ENCODE measurements at places on chromosomes 7 and 10.

DNA sequence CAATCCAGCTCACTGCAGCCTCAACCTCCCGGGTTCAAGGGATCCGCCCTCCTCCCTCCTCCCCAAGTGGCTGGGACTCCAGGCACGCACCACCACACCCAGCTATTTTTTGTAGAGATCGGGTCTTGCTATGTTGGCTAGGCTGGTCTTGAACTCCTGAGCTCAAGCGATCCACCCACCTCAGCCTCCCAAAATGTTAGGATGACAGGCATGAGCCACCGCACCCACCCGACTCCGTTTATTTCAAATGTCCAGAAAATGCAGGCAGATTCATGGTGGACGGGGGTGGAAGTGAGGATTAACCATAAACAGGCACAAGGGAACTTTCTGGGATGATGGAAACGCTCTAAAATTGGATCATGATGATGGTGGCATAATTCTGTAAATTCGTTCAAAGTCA is 84.5 kb upstream of the DNAAF5 start:
- DNase-seq = no peak

GRCh38 chr10:51804866-51805265 is 105.5 kb upstream of the CSTF2T start:
- no peak for DNase-seq

DNA sequence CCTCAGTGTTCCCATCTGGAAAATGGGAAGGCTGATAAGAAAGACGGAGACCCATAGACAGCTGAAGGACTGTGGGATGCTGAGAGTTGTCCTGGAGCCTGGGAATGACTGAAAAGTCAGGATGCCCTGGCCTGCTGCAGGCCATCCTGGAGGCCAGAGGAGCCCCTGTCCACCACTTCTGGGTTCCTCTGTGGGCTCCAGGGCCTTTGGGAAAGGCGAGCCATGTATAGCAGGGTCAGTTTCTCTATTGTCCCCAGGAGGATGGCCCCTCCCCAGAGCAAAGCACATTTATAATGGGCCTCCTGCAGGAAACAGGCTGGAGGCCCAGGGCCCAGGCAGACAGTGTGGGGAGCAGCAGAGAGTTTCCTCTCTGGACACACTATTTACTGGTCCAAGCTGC is 471.4 kb upstream of the MGMT start:
- no peak for DNase-seq

DNA sequence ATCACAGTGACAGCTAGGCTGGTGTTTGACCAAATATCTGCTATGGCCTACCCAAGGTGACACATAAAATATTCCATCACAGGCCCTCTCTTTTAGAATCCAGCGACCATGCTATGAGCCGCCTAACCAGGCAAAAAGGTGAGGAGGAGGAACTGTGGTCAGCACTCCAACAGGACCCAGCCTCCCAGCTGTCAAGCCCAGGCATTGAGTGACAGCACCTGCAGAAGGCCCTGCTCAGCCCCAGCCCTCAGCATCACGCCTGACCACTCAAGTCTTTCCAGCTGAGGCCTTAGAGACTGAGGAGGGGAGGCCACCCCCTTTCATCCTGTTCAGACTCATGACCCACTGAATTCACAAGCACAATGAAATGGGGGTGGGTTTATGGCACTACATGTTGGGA is 43.0 kb downstream of the CXCL12 start:
- DNase-seq = no peak

GRCh38 chr10:131722525-131723264 is 178.1 kb upstream of the PPP2R2D start:
- DNase-seq = no peak

DNA sequence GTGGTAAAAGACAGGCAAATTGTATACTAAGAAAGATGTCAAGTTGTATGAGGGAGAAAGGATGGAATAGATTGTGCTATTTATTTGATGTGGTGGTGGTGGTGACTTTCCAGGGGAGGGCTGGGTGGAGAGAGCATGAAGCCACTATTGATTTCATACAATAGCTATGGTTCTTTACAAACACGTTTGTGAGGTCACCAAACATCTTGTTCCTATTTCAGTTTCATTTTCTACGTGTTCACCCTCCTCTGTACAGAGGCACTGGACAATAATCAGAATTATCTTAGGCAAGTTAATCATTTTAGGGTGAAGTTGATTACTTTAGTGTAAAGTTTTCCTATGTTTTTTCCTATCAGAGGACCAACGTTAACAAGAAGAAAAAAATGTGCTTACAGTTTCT is 10.3 kb upstream of the CNTNAP2 start:
- DNase-seq = no peak

GRCh38 chr10:126177417-126178030 is 210.8 kb downstream of the ADAM12 start:
- no peak for DNase-seq

DNA sequence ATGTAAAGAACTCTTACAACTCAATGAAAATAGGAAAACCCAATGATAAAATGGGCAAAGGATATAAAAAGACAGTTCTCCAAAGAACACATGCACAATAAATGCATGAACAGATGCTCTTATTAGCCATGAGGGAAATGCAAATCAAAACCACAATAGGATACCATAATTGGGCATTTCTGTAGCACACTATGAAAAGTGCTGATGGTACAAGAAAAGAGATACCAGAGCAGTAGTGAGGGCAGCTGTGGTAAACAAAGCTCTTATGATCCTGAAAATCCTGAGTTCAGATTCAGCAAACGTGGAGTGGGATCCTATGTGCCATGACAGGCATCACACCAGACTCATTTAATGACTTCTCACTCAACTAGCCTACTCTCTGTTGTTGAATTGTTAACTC is 96.7 kb upstream of the SLC25A13 start:
- no peak for DNase-seq

- DNase-seq = no peak
Observed at GRCh38 chr7:85292908-85293576, 106.2 kb upstream of the SEMA3D start.

GRCh38 chr7:39674406-39674805 is 51.0 kb downstream of the RALA start:
- no peak for DNase-seq

GRCh38 chr10:86765548-86765947 is 9.1 kb downstream of the BMPR1A start:
- DNase-seq = no peak

- no peak for DNase-seq
Observed at GRCh38 chr7:147079083-147079482, 962.5 kb downstream of the CNTNAP2 start.

DNA sequence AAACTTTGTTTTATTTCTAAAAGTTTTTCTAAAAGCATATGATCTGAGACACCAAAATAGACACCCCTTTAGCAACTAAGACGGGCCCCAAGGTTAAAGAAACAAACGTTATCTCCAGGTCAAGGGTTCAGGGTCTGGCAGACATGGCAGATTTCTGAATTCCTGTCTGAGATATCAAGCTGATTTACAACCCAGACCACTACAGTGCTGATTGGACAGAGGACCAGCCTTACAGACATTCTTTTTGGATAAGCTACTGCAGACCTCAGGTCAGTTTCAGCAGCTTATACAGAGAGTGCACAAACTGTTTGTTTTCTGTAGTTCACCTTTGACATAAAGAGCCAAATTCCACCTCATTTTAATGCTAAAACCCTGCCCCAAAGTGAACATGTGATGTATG is 34.8 kb downstream of the SVOPL start:
- no peak for DNase-seq

GRCh38 chr7:43808410-43808809 is 49.9 kb downstream of the BLVRA start:
- DNase-seq = no peak

DNA sequence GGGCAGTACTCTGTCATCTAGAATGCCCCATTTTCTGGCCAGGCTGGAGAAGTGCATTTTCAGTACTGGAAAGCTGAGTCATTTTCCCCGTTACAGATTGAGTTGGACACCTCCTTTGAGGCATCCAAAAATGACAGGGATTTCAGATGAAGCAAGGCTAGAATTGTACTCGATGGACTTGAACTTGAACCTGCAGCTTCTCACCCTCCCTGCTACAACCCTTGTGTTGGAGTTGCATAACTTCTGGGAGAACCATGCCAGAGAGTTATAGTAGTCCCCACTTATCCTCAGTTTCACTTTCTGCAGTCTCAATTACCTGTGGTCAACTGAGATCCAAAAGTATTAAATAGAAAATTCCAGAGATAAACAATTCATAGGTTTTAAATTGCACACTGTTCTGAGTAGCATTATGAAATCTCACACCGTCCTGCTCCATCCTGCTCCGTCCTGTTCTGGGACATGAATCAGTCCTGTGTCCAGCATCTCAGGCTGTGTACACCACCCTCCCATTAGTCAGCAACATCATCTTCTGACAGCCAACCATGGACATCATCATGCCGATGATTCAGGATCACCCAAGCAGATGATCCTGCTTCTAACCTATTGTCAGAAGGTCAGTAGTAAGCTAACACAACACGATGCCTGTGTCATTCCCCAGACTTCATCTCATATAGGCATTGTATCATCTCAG is 363.7 kb downstream of the DPP6 start:
- DNase-seq = no peak

DNA sequence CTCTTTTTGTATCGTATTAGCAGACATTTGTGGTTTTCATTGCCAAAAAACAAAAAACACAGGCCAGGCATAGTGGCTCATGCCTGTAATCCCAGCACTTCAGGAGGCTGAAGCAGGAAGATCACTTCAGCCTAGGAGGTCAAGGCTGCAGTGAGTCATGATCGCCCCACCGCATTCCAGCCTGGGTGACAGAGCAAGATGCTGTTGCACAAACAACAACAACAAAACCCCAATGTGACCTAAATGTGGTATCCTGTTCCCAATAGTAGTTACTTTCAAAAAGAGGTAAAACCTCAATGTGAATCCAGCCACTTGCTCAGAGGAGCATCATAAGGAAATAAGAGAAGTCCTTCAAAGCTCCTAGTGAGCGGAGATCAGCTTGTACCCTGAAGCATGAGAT is 45.8 kb upstream of the SKAP2 start:
- no peak for DNase-seq

DNA sequence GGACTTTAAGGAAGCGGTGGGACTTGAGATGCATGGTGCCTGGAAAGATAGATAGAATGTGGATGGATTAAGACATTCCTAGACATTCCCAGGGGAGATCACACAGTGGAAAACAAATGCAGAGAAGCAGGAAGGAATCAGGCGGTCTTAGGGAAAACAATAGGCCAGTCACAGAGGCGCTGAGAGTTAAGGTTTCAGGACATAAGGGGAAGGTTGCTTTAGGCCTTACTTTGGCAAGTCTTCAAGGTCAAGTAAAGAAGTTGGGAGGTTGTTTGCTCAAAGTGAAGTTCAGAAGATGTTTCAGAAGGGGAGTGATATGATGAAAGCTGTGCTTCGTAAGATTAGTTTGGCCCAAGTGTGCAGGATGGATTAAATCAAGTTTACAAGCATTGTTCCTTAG is 109.4 kb downstream of the SUGCT start:
- no peak for DNase-seq

DNA sequence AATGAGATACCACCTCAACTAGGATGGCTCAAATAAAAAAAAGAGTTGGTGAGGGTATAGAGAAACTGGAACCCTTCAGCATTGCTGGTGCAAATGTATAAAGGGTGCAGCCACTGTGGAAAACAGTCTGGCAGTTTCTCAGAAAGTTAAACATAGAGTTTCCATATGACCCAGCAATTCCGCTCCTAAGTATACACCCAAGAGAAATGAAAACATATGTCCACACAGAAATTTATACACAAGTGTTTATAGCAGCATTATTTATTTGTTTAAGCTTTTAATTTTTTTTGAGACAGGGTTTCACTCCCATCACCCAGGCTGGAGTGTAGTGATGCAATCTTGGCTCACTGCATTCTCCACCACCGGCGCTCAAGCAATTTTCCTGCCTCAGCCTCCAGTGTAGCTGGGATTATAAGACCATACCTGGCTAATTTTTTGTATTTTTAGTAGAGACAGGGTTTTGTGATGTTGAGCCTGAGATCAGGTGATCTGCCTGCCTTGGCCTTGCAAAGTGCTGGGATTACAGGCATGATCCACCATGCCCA is 118.2 kb upstream of the KIF5B start:
- DNase-seq = no peak

- DNase-seq = no peak
Observed at GRCh38 chr7:155375337-155376277, 77.9 kb downstream of the INSIG1 start.

DNA sequence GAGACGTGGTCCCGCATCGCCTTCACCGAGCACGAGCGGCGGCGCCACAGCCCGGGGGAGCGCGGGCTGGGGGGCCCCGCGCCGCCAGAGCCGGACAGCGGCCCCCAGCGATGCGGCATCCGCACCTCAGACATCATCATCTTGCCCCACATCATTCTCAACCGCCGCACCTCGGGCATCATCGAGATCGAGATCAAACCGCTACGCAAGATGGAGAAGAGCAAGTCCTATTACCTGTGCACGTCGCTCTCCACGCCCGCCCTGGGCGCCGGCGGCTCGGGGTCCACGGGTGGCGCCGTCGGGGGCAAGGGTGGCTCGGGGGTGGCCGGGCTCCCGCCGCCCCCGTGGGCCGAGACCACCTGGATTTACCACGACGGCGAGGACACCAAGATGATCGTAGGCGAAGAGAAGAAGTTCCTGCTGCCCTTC is 737 bp downstream of the CNNM2 start:
- DNase-seq = no peak

GRCh38 chr10:97731346-97732051 is 5.4 kb upstream of the ZFYVE27 start:
- no peak for DNase-seq

DNA sequence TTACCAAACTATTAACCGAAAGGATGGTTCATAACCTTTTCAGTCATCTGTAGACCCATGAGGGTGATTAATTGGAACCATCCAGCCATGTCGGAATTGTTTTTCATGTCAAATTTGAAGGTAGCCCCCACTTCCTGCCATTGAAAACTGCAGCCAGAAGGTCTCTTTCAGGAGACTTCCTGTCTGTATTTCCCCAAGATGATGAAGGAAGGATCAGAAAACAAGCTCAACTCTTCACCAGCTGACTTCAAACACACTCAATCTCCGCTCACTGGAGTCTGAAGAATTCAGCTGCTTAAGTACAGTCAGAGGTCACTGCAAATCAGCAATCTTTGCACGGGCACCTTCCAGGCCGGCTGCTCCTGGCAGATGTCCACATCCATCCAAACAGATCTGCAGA is 291.7 kb upstream of the NPVF start:
- no peak for DNase-seq

DNA sequence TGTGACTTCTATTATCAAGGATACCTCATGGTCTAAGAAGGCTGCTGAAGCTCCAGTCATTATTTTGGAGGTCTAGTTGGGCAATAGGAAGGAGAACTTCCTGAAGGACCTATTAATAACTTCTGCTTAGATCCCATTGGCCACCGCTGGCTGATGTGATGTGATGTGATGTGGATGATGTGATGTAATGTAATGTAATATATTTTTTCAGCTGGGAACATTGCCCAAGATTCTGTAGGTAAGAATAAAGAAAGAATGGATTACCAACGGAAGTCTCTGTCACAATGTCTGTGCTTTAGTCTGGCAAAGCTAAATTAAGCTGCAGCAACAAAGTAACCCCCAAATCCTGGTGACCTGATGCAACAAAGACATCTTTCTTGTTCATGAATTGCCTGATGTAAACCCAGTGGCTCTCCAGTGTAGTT is 233.7 kb downstream of the PTEN start:
- no peak for DNase-seq
